ENCODE measurements at places on chromosomes 11 and 22.

GRCh38 chr22:31400023-31400397, 606 bp downstream of the DRG1 start:
- DNase-seq: no peak

GRCh38 chr22:44839061-44839460, 86.7 kb downstream of the ARHGAP8 start:
- no peak for DNase-seq

GRCh38 chr11:108543316-108543964, 45.3 kb upstream of the POGLUT3 start:
- DNase-seq: no peak

GRCh38 chr11:57416436-57416835, 10.5 kb downstream of the SLC43A3 start:
- no peak for DNase-seq

GRCh38 chr11:86288776-86289507, 13.1 kb upstream of the HIKESHI start:
- DNase-seq: no peak

- DNase-seq: no peak
Measured at GRCh38 chr11:1391165-1392075, 1.7 kb downstream of the BRSK2 start.

Measured in CD4-positive, alpha-beta T cell treated with Interferon gamma for 1 hour (primary cell).